ENCODE measurements at places on chromosomes 13 and 19.

- DNase-seq = peak; percentile 37
Observed at GRCh38 chr19:7888145-7888825, at the start of gene LRRC8E. Gene LRRC8E, plus strand, starts transcription at chr19:7888510. Its CDS starts 7,094 bp downstream, at chr19:7895604.

- DNase-seq = no peak
Observed at GRCh38 chr13:79999601-80000000, 341.3 kb downstream of the SPRY2 start.

GRCh38 chr19:45852983-45853382 is 10.0 kb downstream of the SYMPK start:
- no peak for DNase-seq

DNA sequence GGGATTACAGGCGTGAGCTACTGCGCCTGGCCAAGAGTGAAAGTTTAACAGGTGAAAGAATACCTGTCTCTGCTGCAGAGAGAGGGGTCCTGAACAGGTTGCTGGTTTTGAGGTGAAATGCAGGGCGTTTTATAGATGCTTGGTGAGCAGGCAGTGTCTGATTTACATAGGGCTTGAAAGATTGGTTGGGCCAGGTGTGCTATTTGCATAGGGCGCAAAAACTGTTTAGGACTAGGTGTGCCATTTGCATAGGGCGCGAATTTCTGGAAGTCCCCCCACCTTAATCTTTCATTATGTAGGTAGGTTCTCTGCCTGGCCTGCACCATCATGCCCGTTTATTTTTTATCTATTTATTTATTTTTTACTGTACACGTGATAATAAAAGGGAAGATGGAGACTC is 4.5 kb upstream of the NDUFB7 start:
- no peak for DNase-seq

DNA sequence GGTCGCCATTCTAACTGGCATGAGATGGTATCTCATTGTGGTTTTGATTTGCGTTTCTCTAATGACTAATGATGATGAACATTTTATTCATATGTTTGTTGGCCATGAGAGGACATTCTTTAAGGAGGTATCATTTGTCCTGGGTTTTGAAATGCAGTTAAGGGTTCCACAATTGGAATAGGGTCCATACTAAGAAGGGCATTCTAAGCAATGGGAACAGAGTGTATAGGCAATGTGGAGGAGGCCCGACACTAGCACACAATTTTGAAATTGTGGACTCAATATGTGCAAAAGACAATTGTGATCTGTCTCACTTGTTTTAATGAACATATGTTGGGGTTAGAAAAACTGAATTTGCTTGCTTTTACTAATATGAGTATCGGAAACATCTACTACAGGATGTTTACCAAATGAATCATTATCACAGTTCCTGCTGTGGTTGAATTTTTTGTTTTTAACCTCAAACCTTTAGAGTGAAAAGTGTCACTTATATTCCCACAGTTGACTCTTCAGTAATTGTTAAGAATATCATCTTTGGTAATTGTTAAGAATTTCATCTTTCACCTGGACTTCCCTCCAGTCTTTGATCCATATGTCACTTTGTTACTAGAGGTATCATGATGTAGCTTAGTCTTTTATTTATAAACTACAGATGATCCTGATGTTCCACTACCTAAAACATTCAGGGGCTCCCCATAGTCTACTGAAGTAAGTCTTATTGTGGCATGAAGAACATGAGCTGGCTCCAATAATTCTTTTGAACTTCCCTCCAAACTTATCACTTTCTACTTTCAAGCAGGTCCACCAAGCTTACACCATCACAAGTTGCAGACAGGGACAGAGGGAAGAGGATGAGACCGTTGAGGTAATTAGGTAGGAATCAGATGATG is 109.7 kb upstream of the KLF12 start:
- peak; percentile 21 for DNase-seq

DNA sequence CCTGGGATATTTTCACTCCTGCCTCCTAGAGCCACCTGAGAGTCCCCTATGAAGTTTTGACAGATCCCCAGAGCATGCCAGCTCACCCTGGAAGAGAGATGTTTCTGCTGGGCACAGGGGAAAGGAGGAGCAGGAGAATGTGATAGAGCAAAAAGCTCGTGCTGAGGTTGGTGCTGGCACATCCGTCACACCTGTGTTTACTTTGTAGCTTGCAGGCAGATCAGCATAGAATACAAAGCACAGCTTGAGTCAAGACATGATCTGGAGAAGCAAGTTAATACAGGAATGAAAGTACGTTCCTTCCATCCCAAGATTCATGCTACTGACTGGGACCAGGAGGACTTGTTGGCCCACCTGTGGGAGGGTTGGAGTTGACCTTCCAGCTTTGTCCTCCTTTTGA is 46.1 kb downstream of the HSPH1 start:
- no peak for DNase-seq

- no peak for DNase-seq
Observed at GRCh38 chr19:55071129-55071502, 4.6 kb upstream of the EPS8L1 start.

DNA sequence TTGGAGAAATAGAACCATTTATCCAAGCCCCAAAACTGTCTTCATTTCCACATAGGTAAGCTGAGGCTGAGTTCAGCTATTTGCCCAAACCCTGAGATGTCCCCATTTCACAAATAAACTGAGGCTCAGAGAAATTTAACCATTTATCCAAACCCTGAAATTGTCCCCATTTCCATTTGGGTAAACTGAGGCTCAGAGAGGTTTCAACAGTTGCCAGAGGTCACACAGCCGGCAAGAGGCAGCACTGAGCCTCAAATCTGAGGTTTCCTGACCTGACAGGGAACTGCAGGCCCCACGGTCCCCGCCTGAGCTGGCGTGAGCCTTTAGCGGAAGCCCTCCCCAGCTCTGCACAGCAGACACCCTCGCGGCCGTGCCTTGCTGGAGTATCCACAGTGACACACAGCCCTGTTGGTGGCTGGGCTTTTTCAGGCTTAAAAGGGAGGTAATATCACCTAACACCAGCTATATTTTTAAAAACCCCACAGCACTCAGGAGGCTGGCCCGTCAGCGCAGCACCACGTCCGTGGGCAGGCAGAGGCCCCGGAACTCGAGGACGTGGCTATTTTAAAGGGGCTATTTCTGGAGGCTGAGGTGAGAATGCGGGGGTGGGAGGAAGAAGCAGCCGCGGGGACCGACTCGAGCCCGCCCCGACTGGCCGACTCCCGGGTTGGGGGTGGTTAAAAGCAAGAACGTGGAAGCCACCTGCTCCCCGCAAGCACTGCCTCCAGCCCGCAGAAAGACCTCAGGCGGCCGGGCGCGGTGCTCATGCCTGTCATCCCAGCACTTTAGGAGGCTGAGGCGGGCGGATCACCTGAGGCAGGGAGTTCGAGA is 18.5 kb downstream of the PTPRS start:
- DNase-seq = no peak

GRCh38 chr19:40150170-40150569 is 41.1 kb upstream of the MAP3K10 start:
- no peak for DNase-seq

DNA sequence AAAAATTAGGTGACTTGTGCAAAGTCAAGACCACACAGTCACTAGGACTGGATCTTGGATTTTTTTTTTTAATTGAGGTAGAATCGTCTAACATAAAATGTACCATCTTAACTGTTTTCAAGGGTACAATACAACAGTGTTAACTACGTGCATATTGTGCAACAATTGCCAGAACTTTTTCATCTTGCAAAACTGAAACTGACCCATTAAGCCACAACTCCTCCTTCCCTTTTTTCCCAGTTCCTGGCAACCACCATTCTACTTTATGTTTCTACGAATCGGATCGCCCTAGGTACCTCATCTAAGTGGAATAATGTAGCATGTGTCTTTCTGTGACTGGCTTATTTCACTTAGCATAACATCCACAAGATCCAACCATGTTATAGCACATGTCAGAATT is 37.5 kb upstream of the POMP start:
- DNase-seq = no peak

- peak; percentile 38 for DNase-seq
Observed at GRCh38 chr19:10518444-10519361, 1.5 kb upstream of the S1PR5 start.

DNA sequence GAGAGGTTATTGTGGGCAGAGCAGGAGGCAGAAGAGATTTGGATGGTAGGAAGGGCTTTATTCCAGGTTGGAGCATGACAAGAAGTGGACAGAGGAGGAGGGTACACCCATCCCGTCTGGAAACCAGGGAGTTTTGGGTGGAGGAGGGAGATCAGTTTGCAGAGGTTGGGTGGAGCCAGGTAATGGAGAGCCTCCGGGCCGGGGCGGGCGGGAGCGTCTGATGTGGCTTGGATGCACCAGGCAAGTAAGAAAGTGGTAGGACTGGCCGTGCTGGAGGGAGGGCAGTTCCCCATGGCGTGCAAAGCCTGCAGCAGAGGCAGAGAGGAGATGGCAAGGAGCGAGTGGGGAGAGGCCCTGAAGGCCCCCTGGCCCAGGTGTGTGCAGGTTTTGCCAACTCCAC is 10.9 kb downstream of the IGFLR1 start:
- no peak for DNase-seq

GRCh38 chr19:46480415-46480814 is 9.1 kb upstream of the PNMA8A start:
- DNase-seq = no peak

DNA sequence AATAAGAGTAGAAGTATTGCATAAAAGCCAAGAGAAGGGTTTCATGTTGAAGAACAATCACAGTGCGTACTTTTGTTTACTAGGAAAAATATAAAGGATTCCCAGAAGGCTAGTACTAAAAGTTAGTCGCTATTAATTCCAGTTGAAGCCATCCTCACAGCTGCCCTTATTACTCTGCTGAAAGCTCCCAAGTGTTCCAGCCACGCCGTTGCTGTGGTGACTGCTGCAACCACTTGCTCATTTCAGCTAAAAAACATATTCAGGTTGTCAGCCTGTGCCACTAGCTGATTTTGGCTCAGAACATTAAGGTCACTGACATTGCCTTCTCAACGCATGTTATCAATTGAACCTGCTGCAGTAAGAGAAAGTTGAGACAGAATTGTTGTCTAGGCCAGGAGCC is 87.1 kb upstream of the FNDC3A start:
- DNase-seq = no peak

GRCh38 chr19:30028118-30028991 is 86.3 kb downstream of the URI1 start:
- no peak for DNase-seq

DNA sequence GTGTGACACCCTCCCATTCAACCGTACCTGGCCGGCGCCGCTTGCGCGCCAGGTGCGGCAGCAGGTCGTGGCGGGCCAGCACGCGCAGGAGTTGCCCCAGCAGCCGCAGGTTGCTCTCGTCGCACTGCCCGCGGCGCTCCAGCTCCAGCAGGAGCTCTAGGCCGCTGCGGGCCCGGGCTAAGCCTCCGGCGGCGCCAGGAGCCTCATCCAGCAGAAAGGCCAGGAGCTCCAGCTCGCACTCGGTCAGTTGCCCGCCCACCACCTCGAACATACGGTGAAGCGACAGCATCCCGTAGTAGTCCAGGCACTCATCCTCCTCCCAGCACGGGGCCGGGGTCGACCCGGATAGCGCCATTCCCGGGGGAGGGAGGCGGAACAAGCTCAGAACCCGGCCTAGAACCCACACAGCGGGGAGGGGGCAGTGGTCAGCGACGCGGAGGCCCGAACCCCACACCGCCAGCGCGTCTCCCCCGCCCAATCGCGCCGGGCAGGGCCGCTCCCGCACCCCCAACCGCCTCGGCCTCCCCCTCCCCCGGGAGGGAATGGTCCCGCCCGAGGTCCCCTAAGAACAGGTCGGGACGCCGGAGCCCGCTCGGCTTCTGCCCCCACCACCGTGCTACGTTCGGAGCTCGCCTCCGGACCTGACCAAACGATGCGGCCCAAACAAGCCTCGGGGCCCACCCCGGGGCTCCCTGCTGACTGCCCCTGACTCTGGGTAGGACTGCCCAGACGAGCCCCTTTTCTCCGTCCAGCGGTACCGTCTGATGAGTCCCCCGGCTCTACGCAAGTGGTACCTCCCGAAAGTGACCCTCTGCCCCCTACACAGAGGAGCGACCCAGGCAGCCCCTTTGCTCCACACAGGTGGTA is 591 bp downstream of the DEDD2 start:
- peak; percentile 42 for DNase-seq

DNA sequence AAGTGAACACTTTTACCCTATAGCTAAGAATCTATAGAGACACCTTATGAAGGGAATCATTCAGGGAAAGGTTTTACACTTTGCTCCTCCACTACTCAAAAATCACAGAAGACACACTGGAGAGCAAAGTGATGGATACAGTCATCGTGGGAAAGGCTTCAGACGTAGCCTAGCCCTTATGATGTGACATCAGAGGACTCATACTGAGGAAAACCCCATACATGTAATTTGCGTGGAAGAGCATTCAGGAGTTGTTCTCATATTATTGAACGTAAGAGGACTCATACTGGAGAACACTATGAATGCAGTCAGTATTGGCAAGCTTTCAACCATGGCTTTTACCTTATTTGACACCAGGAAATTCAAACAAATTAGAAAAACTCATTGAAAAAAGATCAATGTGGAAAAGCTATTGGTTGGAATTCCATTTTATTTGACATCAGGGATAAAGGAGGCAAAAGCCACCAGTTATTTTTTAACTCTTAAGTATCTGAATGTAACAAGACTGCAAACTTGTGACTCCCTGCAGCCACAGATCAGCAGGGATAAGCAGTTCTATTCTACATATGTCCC is 16.1 kb upstream of the ZNF274 start:
- DNase-seq = no peak

GRCh38 chr19:10105509-10106099 is 558 bp upstream of the PPAN start:
- peak; percentile 73 for DNase-seq

DNA sequence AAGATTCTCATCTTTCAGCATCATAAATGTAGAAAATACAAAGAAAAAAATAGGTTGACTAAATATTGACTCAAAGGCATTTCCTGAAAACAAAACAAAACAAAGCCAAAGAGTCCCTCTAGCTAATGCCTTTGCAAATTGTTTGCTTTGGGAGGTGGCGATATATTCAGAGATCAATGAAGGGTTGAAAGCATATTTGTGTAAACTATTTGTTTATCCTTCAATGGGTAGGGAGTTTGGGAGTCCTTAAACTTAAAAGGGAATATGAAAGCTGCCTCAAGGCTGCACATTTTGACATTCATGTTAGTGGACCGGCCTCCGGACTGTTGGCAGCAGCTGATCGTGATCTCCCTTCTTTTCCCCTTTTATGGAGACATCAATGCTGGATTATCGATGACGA is 257.5 kb downstream of the ITGBL1 start:
- DNase-seq = no peak

DNA sequence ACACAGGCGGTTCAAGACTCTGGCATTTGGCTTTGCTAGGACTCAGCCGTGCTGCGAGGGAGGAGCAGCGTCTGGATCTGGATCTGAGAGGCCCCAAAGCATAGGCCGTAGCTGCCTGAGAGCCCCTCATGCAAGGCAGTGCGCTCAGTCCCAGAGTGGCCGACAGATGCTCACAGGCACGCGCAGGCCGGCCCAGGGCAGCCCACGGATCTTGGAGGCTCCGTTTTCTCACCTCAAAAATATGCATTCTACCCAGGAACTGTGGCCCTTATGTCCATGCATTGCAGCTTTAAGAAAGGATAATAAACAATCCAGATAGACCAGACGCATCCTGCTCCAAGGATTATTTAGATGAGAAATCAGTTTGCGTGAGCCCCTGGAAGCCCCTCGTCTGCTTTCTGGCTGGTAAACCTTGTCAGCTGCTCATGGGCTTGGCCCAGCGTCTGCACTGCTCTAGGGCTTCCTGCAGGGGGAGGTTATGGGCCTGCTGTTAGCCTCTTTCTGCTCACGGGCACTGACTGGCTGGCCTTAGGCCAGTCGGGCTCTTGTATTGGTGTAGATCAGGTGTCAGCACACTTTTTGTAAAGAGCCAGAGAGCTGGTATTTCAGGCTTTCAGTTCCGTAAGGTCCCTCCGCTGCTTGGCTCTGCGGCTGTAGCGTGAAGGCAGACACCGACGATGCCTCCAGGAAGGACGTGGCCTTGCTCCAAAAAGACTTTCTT is 24.2 kb downstream of the TEX29 start:
- DNase-seq = no peak
